Activated CD4-positive, alpha-beta T cell treated with anti-CD3 and anti-CD28 coated beads, Interleukin-2, amount 50 U/mL, for 16 hours (primary cell): ENCODE measurements at places on chromosomes 13 and 19.

- no peak for DNase-seq
These were observed 6.0 kb downstream of the UBL3 start for GRCh38 chr13:29844441-29844840.

DNA sequence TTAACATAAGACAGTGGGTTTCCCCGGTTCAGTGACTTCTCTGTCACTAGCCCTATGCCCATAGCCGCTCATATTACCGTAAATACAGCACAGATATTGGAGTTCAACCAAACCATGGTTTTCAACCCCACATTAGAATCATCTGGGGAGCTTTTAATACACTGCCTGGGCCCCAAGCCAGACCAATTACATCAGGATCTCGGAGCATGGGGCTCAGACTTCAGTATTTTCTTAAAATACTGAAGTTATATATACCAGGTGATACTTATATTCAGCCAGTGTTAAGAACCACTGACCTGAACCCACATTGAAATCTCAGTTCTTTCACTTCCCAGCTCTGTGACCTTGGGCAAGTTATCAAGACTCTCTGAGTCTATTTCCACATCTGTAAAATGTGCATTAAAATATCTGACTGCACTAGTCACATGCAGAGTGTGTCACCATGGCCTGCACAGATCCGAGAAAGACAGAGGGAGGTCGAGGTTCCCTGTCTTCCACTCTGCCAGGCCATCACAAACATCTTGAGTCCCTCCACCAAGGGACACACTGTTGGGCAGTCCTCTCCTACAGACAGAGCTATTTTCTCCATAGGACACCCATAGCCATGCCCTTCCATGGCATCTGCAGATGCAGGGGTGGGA lies 32.2 kb upstream of the IPO5 start:
- no peak for DNase-seq

GRCh38 chr19:2282062-2282861 lies at the start of gene PEAK3:
PEAK3 (minus strand) TSS chr19:2282175; CDS start chr19:2280931, 1,244 bp downstream.
- no peak for DNase-seq

- DNase-seq: no peak
These were observed 634.7 kb downstream of the UQCRFS1 start for GRCh38 chr19:28578208-28578607.

DNA sequence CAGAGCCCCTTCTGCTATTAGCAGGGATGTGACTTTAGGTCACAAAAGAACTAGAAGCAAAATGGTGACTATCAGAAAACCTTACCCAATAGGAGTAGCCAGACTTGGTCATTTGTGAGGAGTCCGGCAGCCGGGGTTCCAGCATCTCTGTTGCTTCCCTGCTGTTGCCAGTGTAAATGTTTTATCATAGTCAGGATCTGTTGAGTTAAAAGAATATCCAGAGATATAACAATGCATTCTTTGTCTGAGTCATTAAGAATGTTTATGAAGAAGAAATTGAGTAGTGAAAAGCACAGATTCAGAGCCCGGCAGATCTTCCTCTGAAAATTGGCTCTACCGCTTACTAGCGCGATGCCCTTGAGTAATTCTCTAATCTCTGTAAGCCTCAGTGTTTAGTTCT lies 84.2 kb downstream of the COL4A2 start:
- no peak for DNase-seq

DNA sequence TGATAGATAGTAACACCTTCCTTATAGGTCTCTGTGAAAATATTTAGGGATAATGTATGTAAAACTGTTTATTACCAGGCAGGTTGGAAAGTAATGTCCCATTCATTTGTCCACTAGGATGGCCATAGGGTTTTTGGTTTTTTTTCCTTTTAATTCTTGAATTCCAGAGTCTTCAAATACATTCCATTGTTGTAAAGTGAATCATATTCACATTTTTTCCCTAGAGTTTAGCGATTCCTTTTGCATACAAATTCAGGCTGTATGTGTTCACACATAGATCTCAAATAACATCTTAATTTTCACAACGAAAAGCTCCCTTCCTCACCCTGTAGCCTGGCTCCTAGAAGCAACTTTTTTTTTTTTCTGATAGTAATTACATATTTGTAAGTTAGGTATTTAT lies 1.8 kb upstream of the ZNF557 start:
- DNase-seq: no peak

- no peak for DNase-seq
These were observed 19.9 kb upstream of the ARGLU1 start for GRCh38 chr13:106587787-106588186.

- DNase-seq: no peak
These were observed 632 bp downstream of the NPAS1 start for GRCh38 chr19:47020132-47020805.

GRCh38 chr13:95184317-95184716 lies 116.9 kb downstream of the ABCC4 start:
- peak; percentile 74 for DNase-seq

GRCh38 chr13:43411741-43412140 lies 375.0 kb downstream of the ENOX1 start:
- DNase-seq: no peak

DNA sequence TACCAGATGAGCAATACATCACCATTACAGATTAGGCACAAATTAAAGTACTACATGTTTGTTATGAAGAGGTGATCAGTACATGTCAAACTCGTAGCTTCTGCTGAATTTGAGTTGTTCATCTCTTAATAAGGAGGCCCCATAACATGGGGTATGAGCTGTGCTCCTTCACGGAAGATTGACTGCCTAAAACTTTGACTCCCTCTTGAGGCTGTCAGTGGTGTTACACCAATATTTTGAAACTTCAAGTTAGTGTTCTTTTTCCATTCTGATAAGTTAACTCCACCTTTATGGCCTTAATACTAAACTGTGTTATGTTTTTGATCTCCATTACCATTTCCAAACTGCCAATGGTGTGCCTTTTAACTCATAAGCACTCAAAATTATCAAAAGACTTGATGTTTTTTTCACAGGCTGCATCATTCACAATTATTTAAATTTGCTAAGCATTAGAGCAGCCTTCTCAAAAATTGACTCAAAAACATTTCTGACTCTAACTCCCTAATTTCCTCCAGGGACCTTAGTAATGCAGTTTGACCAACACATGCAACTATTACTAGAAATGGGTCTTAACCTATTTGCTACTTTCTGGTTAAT lies 1591.5 kb downstream of the PCDH9 start:
- DNase-seq: peak; percentile 9

DNA sequence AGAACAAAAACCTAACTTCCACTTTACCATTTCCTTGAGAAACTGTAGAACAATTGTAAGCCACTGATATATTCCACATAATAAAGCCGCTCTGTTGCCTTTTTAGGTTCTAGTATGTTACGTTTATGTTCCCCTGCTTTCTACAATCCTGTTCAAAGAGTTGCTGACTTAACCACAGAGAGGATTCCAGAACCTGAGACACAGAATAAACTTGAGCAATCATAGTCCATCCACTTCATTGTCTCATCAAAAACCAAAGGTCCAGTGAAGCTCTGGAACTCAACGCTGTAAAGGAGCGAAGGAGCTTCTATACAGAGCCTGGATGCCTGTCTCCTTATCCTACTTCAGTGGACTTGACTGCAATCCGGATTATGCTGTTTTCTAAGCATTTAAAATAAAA lies 4.6 kb downstream of the STARD13 start:
- no peak for DNase-seq

DNA sequence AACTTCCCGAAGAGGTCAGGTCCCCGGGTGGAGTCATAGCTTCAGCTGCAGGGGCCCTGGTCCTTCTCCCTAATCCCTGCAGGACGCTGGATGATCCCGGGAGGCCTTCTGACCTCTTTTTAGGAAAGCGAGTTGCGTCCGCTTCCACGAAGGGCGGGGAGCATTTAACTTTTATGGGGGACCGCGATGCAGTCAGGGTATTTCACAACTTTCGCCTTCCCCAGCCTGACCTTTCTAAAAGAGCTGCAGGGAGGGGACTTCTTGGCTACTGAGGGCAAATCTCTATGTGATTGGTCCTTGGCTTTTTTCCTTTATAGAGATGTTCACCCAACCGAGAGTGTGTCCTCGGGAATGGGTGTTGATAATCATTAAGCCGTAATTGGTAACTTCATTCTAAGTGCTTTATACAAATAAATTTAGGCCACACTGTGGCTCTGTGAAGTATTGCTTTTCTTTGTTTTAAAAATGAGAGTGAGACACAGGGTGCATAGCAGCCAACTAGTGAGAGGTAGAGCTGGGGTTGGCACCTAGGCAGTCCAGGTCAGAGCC lies 778 bp downstream of the ZNF230 start:
- DNase-seq: peak; percentile 6

DNA sequence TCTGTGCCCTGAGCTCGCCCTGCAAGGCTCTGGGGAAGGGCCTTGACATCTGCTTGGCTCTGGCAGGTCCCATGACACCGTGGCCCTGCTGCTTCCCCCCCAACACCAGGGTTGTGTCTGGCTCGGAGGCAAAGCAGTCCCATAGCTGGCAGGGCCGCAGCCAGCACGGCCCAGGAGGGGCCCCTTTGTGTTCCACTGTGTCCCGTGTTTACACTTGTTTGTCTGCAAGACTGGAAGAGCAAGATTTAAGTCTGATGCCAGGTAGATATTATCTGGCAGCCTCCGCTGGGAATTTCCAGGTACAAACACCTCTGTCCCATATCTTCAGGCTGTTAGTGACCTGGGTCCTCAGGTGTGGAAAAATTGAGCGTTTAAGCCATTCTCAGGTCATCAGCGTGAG lies 44.3 kb downstream of the MCF2L start:
- no peak for DNase-seq

GRCh38 chr19:13902993-13903555 lies 2.8 kb downstream of the BRME1 start:
- peak; percentile 56 for DNase-seq

DNA sequence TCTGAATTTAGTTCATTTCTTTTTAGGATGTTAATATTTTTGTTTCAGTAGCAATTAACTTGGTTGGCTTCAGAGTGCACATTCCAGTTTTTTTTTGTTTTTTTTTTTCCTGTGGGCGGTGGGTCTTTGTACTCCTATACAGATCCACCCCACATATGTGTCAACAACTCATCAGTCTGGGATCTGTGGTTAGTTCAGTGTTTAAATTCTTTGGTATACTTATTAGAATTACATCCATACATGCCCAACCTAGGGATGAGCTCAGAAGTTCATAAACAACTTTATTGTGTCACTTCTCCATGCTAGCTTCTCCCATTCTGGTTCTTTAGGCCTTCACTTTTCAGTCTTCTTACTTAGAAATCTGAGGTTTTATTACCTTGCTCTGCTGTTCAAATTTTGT lies 50.9 kb downstream of the PCCA start:
- DNase-seq: no peak

DNA sequence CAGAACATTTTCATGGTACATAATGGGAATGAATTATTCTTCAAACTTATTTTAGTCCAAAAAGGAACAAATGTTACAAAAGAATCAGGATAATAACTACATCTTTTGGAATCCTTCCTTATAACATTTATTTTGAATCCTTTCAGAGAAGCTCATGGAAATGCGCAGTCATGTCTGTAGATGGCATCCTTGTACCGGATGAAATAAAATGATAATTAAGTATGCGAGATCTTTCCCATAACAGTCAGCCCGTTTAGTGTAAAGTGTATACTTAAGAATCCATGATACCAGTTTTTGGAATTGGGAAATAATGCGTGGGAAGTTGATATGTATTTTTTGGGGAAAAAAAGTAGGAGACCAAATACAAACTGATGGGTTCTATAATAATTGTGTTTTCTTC lies 418.8 kb downstream of the GPC5 start:
- DNase-seq: no peak

- DNase-seq: no peak
These were observed 97.6 kb upstream of the MIR17HG start for GRCh38 chr13:91249861-91250260.
